ENCODE measurements at places on chromosomes 5 and 9. TPM values are rescaled to one million over a fixed set of nuclear protein-coding genes. Genes with fewer than 3 reads are reported as not detected.
A peak's percentile ranks its signal among the peaks of the same experiment; 100 is the strongest.

Gene WDR38
- polyA plus RNA-seq, result not detected

Gene ZBTB34
- polyA plus RNA-seq, result 1.8 TPM

Gene WNK2
- 121 TPM for polyA plus RNA-seq

Gene CCNI2
- 1.8 TPM for polyA plus RNA-seq

Gene HACD4
- 0.33 TPM for polyA plus RNA-seq

Gene SEMA5A
- polyA plus RNA-seq, result 3.5 TPM

- DNase-seq, result no peak
- H3K4me1 ChIP-seq, result no peaks in the 10 kb centered on the region
- peaks cover 23% of the 10 kb centered on the region for H3K36me3 ChIP-seq
- H3K4me3 ChIP-seq, result no peak overlapping the region
Measured at GRCh38 chr5:7857926-7858632, 7.1 kb upstream of the CFAP90 start.

- H3K36me3 ChIP-seq, result no peaks in the 10 kb centered on the region
- H3K4me1 ChIP-seq, result no peaks in the 10 kb centered on the region
- no peak for DNase-seq
- H3K4me3 ChIP-seq, result no peak overlapping the region
- no peak overlapping the region for H3K27ac ChIP-seq
- no peaks in the 10 kb centered on the region for H3K27me3 ChIP-seq
Measured at GRCh38 chr5:73153513-73153912, 19.5 kb upstream of the TMEM174 start.

DNA sequence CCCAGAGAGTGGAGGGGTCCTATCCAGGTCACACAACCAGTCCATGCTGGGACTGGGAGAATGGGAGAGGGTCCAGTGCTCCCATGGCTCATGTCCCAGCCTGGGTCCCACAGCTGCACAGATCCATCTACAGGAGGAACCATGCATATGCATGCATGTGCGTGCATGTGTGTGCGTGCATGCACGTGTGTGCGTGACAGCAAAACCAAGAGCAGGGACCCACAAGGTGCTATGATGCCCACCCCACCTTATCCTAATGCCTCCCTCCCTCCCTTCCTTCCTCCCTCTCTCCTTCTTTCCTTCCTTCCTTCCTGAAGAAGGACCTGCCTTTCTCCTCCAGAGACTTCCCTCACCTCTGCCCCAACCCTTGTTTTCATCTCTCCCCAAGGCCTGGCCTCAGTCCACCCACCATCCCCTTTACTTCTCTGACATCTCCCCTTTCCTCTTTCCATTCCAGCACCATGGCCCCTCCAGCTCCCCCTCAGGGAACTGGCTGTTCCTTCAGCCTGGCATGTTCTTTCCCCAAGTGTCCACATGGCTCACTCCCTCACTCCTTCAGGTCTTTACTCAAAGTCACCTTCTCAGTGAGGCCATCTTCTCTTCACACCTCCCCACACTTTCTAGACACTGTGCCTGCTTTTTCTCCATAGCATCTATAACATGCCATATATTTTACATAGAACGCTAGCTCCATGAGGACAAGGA is 21.8 kb downstream of the AQP7 start:
- DNase-seq, result no peak
- H3K36me3 ChIP-seq, result no peaks in the 10 kb centered on the region
- H3K27me3 ChIP-seq, result no peaks in the 10 kb centered on the region
- no peak overlapping the region for H3K4me3 ChIP-seq
- no peak overlapping the region for H3K27ac ChIP-seq

GRCh38 chr9:22079873-22080341 is 70.8 kb upstream of the CDKN2B start:
- no peak for DNase-seq
- H3K4me1 ChIP-seq, result no peaks in the 10 kb centered on the region
- H3K27me3 ChIP-seq, result no peaks in the 10 kb centered on the region
- no peak overlapping the region for H3K4me3 ChIP-seq

GRCh38 chr5:148966348-148966747 is 96.5 kb downstream of the SH3TC2 start:
- no peaks in the 10 kb centered on the region for H3K27me3 ChIP-seq
- peaks cover 4% of the 10 kb centered on the region for H3K4me1 ChIP-seq
- H3K27ac ChIP-seq, result peak overlapping the region; percentile 52
- no peak overlapping the region for H3K4me3 ChIP-seq
- no peaks in the 10 kb centered on the region for H3K36me3 ChIP-seq

- no peak for DNase-seq
- no peaks in the 10 kb centered on the region for H3K27me3 ChIP-seq
- no peak overlapping the region for H3K4me3 ChIP-seq
- H3K4me1 ChIP-seq, result no peaks in the 10 kb centered on the region
Measured at GRCh38 chr9:117987945-117988344, 283.7 kb downstream of the TLR4 start.

GRCh38 chr5:591746-592145 is 20.4 kb upstream of the CEP72 start:
- H3K4me1 ChIP-seq, result no peaks in the 10 kb centered on the region
- no peaks in the 10 kb centered on the region for H3K27me3 ChIP-seq
- no peak for DNase-seq
- no peak overlapping the region for H3K4me3 ChIP-seq
- no peak overlapping the region for H3K27ac ChIP-seq

- H3K27me3 ChIP-seq, result no peaks in the 10 kb centered on the region
- H3K36me3 ChIP-seq, result no peaks in the 10 kb centered on the region
- no peak overlapping the region for H3K27ac ChIP-seq
- no peak overlapping the region for H3K4me3 ChIP-seq
- no peak for DNase-seq
- no peaks in the 10 kb centered on the region for H3K4me1 ChIP-seq
Measured at GRCh38 chr5:175516933-175517823, 38.8 kb downstream of the SFXN1 start.

- H3K4me3 ChIP-seq, result no peak overlapping the region
- DNase-seq, result no peak
- H3K4me1 ChIP-seq, result no peaks in the 10 kb centered on the region
- no peak overlapping the region for H3K27ac ChIP-seq
- H3K27me3 ChIP-seq, result no peaks in the 10 kb centered on the region
Measured at GRCh38 chr9:14926941-14927624, 16.9 kb upstream of the FREM1 start.

GRCh38 chr5:168401226-168401625 is 85.0 kb upstream of the RARS1 start:
- no peaks in the 10 kb centered on the region for H3K36me3 ChIP-seq
- H3K4me1 ChIP-seq, result no peaks in the 10 kb centered on the region
- DNase-seq, result no peak
- H3K27ac ChIP-seq, result no peak overlapping the region
- no peaks in the 10 kb centered on the region for H3K27me3 ChIP-seq

GRCh38 chr9:120888626-120889025 is 11.6 kb upstream of the PHF19 start:
- no peak for DNase-seq
- no peaks in the 10 kb centered on the region for H3K27me3 ChIP-seq
- H3K36me3 ChIP-seq, result no peaks in the 10 kb centered on the region
- H3K4me3 ChIP-seq, result no peak overlapping the region
- no peak overlapping the region for H3K27ac ChIP-seq

DNA sequence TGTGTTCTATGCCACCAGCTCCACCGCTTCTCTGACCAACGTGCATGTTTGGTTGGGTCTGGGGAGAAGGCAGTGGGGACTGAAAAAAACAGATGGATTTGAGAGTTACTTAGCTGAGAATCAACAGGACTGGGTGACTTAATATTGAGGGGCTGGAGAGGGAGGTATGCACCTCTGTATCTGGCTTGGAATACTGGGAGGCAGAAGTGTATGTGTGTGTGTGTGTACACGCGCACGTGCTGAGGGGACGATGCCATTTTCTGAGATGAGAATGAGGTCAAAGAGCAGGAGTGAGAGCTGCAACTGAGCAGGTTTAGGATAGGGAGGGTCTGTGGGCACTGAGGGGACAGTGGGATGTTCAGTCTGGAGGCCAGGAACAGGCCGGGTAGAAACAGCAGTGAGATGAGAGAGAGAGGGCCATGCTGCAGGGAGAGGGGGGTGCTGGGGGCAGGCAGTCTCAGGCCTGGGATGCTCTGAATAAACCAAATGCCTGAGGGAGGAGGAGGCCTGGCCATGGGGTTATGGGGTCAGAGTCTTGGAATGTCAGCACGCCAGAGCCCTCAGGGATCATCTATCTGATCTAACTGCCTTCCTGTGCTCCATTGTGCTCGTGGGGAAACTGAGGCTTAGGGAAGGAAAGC is 14.0 kb downstream of the PDGFRB start:
- no peaks in the 10 kb centered on the region for H3K4me1 ChIP-seq
- H3K4me3 ChIP-seq, result no peak overlapping the region
- no peak for DNase-seq

DNA sequence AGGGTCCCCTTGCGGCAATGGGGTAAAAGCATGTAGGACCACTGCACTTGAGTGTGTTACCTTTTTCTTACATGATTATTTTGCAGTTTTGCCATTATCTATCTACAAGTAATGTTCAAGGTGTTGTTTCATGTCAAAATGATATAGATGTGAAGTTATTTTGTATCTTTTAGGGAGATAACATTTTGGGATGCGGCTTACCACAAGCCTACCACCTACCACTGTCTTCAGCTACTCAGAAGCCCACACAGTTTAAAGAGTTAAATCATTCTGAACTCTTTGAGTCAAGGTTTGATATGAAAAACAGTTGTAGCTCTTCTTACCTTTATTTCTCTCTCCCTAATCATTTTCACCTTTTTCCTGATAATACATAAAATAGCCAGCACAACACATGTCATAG is 19.8 kb downstream of the CERT1 start:
- H3K4me1 ChIP-seq, result no peaks in the 10 kb centered on the region
- H3K4me3 ChIP-seq, result no peak overlapping the region
- no peak overlapping the region for H3K27ac ChIP-seq
- no peaks in the 10 kb centered on the region for H3K36me3 ChIP-seq

DNA sequence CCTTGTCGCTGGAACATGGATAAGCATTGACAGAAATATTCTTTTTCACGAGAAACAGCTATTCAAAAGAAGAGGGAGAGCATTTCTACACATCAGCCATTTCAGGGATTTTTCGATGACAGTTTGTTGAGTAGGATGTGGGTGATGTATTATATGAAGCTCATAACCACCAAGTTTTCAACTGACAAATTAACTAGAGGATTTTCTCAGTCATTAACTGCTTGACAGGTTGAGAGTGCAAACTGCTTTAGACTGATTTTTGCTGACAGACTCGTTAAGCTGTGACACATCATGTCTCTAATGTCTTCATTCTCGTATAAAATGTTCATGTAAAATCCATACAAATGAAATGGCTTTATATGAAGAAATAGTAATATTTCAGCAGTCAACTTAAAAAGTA is 354.2 kb upstream of the KCNN2 start:
- H3K4me1 ChIP-seq, result no peaks in the 10 kb centered on the region
- no peaks in the 10 kb centered on the region for H3K36me3 ChIP-seq
- H3K27ac ChIP-seq, result no peak overlapping the region

GRCh38 chr9:97895695-97896332 is 26.5 kb downstream of the TRMO start:
- no peaks in the 10 kb centered on the region for H3K4me1 ChIP-seq
- H3K27ac ChIP-seq, result no peak overlapping the region
- no peak overlapping the region for H3K4me3 ChIP-seq
- H3K27me3 ChIP-seq, result no peaks in the 10 kb centered on the region
- no peak for DNase-seq

- no peaks in the 10 kb centered on the region for H3K27me3 ChIP-seq
- no peaks in the 10 kb centered on the region for H3K4me1 ChIP-seq
- no peak overlapping the region for H3K4me3 ChIP-seq
- no peaks in the 10 kb centered on the region for H3K36me3 ChIP-seq
- no peak overlapping the region for H3K27ac ChIP-seq
Measured at GRCh38 chr9:84620338-84620737, 49.2 kb upstream of the NTRK2 start.
